CD4-positive, alpha-beta T cell treated with Interferon gamma for 1 hour (primary cell): ENCODE measurements at places on chromosomes 3 and 15.
A peak's percentile ranks its signal among the peaks of the same experiment; 100 is the strongest.

DNA sequence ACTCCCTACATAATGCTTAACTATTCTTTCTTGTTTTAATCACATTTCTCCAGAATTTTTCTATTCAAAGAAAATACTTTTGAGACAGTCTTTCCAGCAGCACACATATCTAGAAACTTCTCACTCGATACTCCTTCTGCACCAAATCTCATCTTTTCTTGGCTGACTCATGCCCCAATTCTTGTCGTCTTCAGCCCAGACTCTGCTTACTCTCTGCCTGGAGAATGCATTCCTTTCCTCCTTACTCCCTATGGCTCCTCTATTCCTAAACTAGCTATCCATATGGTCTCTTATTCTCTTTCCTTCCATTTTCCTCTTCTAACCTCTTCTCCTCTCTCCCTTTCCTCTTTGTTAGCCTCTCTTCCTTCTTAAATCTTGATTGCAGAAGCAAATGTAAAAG, 158.7 kb downstream of the GBE1 start:
- DNase-seq, result no peak

DNA sequence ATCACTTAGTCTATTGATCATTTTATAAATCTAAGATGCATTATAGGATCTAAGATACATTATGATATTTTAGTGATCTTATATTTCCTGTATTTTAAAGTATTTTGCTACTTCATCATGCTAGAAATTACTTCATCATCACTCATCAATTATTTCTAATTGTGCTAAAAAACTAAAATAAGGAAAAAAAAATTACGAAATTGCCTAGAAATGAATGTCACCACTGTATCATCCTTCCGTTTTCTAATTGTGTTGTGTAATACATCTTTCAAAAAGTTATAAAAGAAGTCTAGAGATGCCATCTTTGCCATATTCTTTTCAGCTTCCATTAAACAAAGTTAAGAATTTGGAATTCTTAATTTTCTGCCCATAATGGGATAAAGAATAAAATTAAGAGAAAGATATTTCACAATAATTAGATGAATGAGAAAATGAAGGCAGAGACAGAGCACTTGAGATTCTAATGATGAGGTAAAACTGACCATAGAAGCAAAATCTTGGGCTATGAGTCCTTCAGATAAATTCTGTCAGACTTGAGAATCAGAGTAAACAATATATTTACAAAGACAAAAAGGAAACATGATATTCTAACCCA, 48.8 kb downstream of the ALDH1A2 start:
- no peak for DNase-seq

DNA sequence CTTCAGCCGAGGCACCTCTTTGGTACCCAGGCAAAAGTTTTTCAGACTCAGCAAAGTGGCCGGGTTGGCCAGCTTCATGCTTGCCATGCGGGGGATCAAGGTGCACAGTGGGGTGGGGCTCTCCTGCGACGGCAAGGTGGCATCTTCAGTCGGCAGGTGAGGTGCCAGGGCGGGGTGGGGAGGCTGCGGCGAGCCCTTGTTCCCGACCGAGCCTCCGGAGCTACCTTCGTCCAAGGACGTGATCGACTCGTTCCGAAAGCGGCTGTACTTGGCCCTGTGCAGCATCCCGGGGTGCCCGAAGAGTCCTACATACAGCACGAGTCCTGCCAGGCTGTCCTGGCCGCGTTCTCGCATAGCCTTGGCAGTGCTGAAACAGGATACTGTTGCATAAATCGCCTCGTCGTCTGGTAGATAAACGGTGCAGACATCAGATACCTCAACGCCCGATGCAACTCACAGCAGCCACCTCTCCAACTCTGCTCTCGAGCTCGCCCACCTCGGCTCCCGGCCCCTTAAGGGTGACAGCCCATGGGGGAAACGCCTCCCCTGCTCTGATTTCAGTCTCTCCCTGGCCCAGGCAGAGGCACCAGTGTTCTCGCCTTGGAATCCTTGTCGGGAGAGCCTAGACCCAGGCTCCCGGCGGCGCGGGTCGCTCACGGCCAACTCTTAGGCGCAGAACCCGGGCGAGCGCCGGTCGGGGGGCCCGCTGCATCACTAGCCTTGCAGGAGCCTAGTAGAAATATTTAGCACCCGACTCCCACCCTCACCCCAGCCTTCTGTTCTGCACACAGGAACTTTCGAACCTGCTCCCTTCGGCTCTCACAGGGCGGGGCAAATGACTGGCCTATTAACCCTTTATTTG, 826 bp downstream of the SHC4 start:
- DNase-seq, result no peak

- DNase-seq, result no peak
Measured at GRCh38 chr3:74443102-74443501, 171.4 kb downstream of the CNTN3 start.

- DNase-seq, result no peak
Measured at GRCh38 chr15:88509321-88509720, 37.2 kb downstream of the DET1 start.

DNA sequence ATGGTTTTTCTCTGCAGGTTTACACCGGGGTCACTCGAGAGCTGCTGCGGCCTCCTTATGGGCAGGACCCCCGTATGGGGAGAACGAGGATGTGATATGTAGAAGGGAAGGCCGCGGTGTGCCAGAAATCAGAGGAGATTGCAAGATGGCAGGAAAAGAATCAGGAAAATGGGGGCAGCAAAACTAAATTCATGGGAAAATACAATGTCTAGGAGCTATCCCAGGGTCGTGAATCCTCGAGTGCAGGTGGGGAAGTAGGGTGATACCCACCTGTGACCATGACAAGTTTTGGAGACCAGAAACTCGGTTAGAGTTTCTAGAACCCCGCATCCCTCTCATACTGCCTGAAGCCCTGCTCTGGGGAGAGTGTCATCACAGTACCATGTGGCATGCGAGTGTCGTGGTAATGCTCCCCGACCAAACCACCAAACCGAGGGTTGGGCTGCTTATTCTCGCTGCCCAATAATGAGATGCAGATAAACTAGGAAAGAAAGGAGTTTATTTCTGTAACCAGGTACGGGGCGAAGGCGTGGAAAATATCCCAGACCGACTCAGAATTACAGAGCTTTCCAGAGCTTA, 781 bp downstream of the TRNT1 start:
- peak; percentile 20 for DNase-seq

GRCh38 chr15:49674370-49674769, 53.5 kb downstream of the DTWD1 start:
- no peak for DNase-seq

GRCh38 chr15:78369161-78369560, 29.0 kb downstream of the CRABP1 start:
- no peak for DNase-seq

DNA sequence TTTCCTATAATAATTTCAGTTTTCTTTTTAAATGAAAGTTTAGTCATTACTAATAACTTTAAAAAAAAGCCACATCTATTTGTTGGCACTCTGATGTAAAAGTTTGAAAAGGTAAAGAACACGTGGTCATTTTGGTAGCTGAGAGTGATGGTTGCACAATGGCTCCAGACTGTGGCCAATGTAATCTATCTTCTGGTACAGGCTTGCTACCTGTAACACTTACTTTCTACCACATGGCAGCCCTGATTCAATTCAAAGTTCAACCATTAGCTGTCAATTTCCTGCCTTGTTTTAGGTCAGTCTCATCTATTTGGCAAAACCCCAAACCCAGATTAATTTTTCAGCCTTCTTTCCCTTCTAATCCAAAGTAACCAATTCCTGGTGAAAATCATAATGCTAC, 126.1 kb downstream of the TUSC7 start:
- DNase-seq, result no peak

GRCh38 chr3:113758389-113759024, 11.7 kb downstream of the ATP6V1A start:
- no peak for DNase-seq

DNA sequence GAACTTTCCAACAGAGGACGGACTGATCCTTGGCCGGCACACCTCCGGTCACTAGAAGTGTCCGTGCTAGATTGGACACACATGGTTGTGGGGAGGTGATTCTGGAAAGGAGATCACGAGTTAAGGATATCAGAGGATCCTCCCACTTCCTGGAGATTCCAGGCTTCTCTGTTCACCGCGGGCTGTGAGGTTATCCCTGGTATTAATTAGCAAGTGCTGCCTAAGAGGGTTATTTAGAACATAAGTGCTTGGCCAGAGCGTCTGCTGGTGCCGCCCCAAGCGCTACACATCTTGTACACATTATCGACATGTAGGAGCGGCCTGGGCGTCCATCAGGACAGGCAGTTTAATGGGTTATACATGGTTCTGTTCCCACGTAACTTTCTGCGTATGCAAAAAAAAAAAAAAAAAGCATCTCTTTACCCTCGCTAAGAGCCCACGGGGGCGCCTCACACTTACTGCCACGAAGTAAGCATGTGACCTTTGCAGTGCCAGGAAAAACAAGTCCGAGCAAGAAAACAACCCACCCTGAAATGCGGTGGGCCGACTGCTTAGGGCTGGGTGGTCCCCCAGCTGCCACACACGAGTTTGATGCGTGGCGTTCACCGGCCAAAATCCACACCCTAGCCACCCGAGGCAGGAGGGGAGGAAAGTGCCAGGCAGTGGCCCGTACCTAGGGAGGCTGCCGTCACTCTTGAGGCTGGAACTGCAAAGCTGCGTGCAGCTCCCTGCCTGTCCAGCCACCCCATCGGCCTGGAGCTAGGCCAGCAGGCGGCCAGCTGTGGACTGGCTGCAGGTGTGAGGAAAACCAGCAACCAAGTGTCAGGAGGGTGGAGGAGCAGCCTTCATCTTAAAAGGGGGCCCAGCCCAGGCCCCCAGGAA, 78.0 kb downstream of the CPN2 start:
- DNase-seq, result no peak

DNA sequence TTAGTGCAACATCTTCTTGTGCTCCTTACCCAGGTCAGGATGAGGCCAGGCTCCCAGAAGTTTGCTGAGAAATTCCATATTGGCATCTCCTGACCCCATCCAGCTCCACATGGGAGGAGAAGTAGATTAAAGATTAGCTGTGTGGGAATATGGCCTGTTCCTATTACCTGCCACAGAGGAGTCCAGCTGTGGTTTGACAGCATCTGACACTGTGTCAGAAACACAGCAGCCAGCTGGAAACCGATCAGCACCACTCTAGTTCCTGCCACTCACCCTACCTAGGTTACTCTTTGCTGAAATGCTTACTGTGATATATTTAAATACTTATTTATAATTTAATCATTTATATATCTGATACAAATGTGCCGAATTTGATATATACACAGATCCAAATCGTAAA, 260.3 kb downstream of the FEZF2 start:
- DNase-seq, result no peak
